ENCODE measurements at places on chromosomes 7 and 10.
A peak's percentile ranks its signal among the peaks of the same experiment; 100 is the strongest.

GRCh38 chr10:33398796-33399195, 64.3 kb upstream of the NRP1 start:
- no peak for DNase-seq

GRCh38 chr10:71031603-71032002, 143.2 kb upstream of the PCBD1 start:
- no peak for DNase-seq

GRCh38 chr10:112227331-112227987, 43.9 kb upstream of the GPAM start:
- no peak for DNase-seq

DNA sequence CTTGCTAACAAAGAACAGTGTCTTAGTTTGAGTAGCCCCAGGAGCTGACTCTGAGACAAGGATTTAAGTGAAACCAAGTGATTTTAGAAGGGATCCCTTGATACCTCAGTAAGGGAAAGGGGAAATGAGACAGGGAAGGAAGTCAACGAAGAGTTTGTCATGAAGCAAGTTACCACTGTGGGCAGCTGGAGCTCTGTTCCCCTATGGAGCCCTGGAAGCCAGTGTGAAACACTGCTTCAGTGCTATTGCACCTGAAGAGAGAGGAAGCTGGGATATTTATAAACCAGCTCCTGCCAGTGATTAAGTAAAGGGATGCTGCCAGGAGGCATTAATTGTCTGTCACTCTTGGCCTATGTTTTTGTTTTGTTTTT, 58.9 kb upstream of the WAPL start:
- no peak for DNase-seq

- DNase-seq: no peak
Measured at GRCh38 chr7:13021566-13022300, 334.3 kb downstream of the ARL4A start.

GRCh38 chr7:100088095-100088620, 611 bp upstream of the COPS6 start:
- no peak for DNase-seq

DNA sequence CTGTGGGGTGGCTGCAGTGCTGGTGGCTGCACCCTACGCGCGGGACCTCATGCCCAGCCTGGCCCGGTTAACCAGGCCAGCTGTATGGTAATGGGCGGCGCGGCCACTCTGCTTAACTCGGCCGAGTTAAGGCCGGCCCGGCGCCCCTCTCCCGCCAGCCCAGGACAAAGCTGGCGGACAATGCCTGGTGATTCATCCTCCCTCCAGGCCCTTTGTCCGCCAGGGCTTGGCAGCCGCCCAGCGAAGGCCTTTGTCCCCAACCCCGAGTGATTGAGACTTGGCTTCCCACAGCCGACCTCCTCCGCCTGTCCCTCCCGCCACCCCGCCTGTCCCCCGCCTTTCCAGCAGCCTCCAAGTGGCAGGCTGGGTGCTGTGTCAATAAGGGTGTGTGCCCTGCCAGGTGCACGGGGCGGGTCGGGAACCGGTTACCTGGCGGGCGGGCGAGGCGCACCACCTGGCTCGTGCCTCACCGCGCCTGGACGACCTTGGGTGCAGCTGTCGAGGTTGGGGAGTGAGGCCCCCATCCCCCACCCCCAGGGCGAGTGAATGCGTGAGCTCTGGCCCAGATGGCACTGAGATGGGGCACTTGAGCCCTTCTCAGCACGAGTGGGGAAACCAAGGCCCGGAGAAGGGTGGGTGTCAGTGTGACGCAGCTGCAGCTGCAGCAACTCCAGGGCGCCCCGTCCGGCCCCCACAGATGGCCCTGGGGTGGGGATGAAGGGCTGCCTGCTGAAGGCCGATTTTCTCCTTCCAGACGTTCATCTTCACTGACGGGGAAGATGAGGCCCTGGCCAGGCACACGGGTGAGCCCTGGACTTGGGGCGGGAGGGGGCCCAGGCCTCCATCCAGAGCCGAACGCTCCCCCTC, 4.6 kb downstream of the LFNG start:
- peak; percentile 85 for DNase-seq

GRCh38 chr10:33257439-33258080, 76.9 kb downstream of the NRP1 start:
- no peak for DNase-seq

DNA sequence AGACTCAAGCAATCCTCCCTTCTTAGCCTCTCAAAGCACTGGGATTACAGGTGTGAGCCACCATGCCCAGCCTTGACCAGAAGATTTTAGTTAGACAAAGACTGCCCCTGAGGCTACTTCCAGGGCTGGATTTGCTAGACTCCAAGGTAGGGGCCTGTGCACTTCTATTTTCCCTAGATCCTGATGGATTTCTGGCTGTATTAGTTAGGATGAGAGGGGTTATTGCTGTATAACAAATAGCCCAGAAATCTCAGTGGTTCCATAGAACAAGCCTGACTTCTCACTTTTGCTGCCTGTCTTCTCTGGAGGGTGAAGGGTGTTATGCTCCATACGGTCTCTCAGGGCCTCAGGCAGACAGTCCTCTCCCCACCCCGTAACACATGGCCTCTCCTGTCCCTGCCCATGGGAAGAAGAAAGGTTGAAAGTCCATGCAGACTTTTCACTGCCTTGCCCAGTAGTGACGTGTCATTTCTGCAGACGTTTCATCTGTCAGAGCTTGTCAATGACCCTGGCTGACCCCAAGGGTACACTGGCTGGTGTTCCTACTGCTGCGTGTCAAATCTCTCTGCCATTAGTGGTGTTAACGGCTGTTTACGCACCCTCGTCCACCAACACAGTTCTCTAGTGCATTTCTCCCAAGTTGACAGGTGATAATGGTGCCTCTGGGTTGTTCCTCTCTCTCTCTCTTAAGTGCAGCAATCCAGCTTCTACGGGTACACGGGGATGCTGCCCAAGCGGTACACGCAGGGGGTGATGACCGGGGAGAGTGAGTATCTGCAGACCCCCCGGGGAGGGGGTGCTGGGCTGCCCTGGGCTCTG, 11.6 kb downstream of the SLC29A4 start:
- no peak for DNase-seq

- DNase-seq: no peak
Measured at GRCh38 chr7:6495597-6496262, 48.0 kb upstream of the DAGLB start.

DNA sequence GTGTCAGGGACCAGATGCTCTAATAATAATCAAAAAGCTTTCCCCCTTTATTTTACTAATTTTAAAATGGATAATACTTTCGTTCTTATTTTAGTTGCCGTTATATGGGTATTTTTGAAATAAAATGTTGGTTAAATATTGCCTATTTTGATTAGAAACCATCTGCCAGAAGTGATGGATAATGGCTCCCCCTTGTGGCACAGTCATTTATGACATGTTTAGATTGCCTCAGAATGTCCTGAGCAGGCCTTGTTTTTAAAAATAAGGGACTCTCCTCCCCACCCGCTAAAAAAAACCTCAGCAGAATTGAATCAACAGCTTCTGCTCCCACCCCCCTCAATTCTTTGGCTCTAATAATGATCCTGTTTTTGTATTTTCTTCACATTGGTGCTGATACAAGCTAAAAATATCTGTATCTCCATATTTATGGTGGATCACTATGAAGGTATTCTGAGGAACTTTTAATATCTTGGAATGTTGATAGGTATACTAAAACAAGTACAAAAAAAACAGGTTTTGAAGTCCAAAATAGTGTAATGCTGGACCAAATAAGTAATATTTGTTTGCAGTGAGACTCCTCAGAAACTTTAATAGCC, 38.8 kb downstream of the TMEM60 start:
- DNase-seq: peak; percentile 75
